ENCODE measurements at places on chromosomes 16 and 17. TPM values are rescaled to one million over a fixed set of nuclear protein-coding genes. Genes with fewer than 3 reads are reported as not detected.

DNA sequence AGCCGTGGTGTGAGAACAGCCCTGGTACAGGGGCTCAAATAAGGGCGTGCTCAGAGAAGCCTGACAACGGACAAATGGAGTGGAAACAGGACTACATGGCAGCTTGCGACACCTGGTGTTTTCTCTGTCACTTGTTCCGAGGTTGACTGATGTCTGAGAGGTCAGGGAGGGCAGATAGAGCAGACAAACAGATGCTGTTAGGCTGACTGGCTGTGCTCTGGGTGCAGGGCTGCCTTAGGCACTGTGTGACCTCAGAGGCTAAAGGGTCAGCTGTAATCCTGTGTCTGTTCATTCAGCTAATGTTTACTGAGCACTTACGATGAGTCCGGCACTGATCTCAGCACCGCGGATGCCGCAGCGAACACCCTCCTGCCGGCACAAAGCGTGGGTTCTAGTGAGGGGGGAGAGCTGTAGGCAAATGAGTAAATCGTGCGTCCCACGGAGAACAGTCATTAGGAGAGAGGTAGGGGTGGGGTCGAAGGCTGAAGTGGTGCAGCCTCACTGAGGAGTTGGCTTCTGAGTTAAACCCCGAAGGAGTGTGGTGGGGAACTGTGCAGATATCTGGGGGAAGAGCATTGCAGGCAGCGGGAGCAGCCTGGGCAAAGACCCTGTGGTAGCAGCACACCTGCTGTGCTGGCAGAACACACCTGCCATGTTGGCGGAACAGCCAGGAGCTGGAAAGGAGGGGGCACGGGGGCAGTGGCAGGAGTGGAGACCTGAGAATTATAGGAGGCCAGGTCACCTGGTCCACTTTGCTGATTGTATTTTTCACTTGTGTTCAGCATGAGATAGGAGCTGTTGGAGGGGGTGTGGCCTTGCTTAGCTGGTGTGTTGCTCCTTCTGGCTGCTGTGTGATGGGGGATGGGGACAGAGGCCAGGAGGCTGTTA, 35.0 kb downstream of the GPT2 start:
- H3K27ac ChIP-seq, result peak overlapping the region; percentile 67
- H3K4me1 ChIP-seq, result peaks cover 36% of the 10 kb centered on the region
- DNase-seq, result peak; percentile 80
- no peak overlapping the region for H3K4me3 ChIP-seq
- no peaks in the 10 kb centered on the region for H3K27me3 ChIP-seq
- H3K36me3 ChIP-seq, result peaks cover 11% of the 10 kb centered on the region

DNA sequence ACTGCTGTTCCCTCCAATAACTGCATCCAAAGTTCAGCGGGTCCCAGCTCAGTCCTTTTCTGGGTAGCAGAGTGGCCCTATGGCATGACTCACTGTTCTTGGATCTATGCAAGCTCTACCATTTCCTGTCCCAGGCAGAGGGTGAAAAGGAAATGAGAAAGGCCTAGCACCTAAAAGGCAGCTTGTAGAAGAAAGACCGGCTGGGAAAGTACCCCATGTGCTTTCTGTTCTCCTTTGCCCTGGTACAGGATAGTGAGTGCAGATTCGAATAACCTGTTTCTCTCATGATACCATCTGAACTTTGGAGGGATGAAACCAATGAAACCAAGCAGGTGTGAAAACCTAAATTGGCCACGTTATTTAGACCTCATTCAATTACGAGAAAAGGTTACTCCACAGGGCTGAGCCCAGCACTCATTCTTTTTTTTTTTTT, 12.7 kb upstream of the HASPIN start:
- H3K4me1 ChIP-seq, result no peaks in the 10 kb centered on the region
- no peak overlapping the region for H3K27ac ChIP-seq
- H3K36me3 ChIP-seq, result no peaks in the 10 kb centered on the region

- H3K4me1 ChIP-seq, result no peaks in the 10 kb centered on the region
- no peaks in the 10 kb centered on the region for H3K27me3 ChIP-seq
- DNase-seq, result no peak
- H3K27ac ChIP-seq, result no peak overlapping the region
- H3K36me3 ChIP-seq, result no peaks in the 10 kb centered on the region
- no peak overlapping the region for H3K4me3 ChIP-seq
These were observed 1044.4 kb downstream of the CDH8 start for GRCh38 chr16:60991886-60992285.

NLGN2 gene
- 5.9 TPM for total RNA-seq

CACNG5 gene
- total RNA-seq, result 0.22 TPM

NARF gene
- total RNA-seq, result 23.4 TPM

- H3K4me3 ChIP-seq, result no peak overlapping the region
- H3K27me3 ChIP-seq, result no peaks in the 10 kb centered on the region
- DNase-seq, result no peak
- H3K4me1 ChIP-seq, result no peaks in the 10 kb centered on the region
- H3K27ac ChIP-seq, result no peak overlapping the region
These were observed 2.4 kb upstream of the MTSS2 start for GRCh38 chr16:70688246-70688742.

GRCh38 chr17:5097101-5097834, 14.4 kb downstream of the ZNF232 start:
- DNase-seq, result peak; percentile 71
- H3K4me1 ChIP-seq, result no peaks in the 10 kb centered on the region
- H3K27me3 ChIP-seq, result no peaks in the 10 kb centered on the region
- peak overlapping the region; percentile 37 for H3K27ac ChIP-seq

HSBP1 gene
- total RNA-seq, result 35.5 TPM

DNA sequence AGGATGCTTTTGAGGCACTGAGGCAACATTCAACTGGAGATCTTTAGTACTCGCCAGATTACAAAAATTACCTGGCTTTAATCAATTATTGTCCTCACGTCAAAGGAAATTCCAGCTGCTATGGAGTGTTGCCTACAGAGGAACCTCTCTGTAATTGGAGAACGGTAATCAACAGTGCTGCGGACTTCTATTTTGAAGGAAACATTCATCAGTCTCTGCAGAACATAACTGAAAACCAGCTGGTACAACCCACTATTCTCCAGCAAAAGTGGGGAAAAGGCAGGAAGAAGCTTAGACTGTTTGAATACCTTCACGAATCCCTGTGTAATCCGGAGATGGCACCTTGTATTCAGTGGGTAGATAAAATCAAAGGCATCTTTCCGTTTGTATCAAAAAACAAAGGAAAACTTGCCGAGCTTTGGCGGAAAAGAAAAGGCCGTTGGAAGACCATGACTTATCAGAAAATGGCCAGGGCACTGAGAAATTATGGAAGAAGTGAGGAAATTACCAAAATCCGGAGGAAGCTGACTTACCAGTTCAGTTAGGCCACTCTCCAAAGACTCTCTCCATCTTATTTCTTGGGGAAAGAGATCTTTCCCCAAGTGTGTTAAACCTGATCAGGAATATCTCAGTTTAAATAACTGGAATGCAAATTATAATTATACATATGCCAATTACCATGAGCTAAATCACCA, 3.0 kb downstream of the SLC35G3 start:
- no peaks in the 10 kb centered on the region for H3K27me3 ChIP-seq
- H3K27ac ChIP-seq, result no peak overlapping the region
- H3K4me1 ChIP-seq, result no peaks in the 10 kb centered on the region

- no peak overlapping the region for H3K27ac ChIP-seq
- no peaks in the 10 kb centered on the region for H3K4me1 ChIP-seq
- H3K36me3 ChIP-seq, result no peaks in the 10 kb centered on the region
- no peak overlapping the region for H3K4me3 ChIP-seq
- H3K27me3 ChIP-seq, result no peaks in the 10 kb centered on the region
These were observed 307.2 kb downstream of the ABCC12 start for GRCh38 chr16:47848421-47849109.

GRCh38 chr17:81911277-81911961, at the start of gene PCYT2:
TSS of gene PCYT2 (minus strand) at chr17:81911399. CDS start at chr17:81911355, 44 bp downstream.
- H3K27ac ChIP-seq, result peak within 1 kb of the TSS; percentile 28
- H3K36me3 ChIP-seq, result peaks cover 19% of the 10 kb centered on the region
- H3K27me3 ChIP-seq, result no peaks in the 10 kb centered on the region
- H3K4me3 ChIP-seq, result peak within 1 kb of the TSS; percentile 77
- peak; percentile 99 for DNase-seq

C17orf75 gene
- 6.3 TPM for total RNA-seq

ARHGAP44 gene
- 4.9 TPM for total RNA-seq

- H3K27me3 ChIP-seq, result no peaks in the 10 kb centered on the region
- H3K36me3 ChIP-seq, result peaks cover 9% of the 10 kb centered on the region
- H3K27ac ChIP-seq, result no peak overlapping the region
These were observed 17.4 kb downstream of the USP22 start for GRCh38 chr17:21025451-21025850.

KRT26 gene
- not detected for total RNA-seq

CSF3 gene
- total RNA-seq, result not detected

GRCh38 chr16:3256866-3257465, 533 bp upstream of the MEFV start:
- H3K27ac ChIP-seq, result no peak overlapping the region
- H3K27me3 ChIP-seq, result no peaks in the 10 kb centered on the region
- H3K36me3 ChIP-seq, result no peaks in the 10 kb centered on the region
- DNase-seq, result no peak
- H3K4me3 ChIP-seq, result no peak overlapping the region
